ENCODE measurements at places on chromosomes 7 and 10.

DNA sequence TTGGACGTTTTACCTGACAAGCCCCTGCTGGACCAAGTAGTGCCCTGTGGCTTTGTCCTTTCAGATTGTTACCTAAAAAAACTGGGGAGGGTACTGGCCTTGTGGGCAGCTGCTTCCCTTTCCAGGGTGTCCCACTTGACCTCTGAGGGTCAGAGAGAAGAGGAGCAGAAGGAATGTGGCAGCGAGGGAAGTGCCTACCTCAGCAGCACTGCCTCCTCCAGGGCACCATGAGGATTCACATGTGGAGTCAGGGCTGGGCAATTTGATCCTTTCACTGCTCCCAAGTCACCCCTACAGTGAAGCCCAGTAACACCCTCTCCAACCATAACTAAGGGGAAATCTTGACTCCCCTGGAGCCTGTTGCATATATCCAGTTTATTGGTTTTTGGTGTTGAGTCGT, 64.6 kb downstream of the ITGB1 start:
- no peak for DNase-seq

DNA sequence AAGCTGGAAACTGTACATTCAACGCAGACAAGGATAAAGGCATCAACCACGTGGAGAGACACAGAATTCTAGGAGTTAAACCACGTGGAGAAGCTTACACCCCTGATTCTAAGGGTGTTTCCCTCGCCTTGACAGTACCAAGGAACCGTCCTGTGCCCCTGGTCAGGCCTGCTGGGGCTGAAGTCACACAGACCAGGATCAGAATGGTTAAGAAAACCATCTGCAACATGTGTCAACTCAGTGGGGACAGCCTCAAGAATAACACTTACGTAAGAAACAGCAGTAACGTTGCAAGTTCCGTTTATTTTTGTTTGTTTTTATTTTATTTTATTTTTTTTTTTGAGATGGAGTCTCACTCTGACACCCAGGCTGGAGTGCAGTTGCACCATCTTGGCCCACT, 55.6 kb downstream of the CHST15 start:
- no peak for DNase-seq

DNA sequence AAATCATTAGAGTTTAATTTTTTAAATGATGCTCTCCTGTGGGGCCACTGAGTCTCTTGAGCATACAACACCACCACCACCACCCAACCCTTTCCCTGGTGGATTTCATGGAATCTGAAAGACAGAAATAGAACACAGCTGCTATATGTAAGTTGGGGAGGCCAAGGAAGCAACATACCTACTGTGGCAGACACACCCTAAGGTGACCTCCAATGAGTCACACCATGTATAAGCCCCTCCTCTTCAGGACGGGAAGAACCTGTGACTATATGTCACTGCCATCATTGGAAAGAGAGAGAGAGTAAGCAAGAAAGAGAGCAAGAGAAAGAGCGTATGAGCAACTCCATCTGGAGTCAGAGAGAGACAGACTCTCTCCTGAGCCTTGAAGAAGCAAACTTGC, 172.4 kb upstream of the NFE2L3 start:
- DNase-seq, result no peak

DNA sequence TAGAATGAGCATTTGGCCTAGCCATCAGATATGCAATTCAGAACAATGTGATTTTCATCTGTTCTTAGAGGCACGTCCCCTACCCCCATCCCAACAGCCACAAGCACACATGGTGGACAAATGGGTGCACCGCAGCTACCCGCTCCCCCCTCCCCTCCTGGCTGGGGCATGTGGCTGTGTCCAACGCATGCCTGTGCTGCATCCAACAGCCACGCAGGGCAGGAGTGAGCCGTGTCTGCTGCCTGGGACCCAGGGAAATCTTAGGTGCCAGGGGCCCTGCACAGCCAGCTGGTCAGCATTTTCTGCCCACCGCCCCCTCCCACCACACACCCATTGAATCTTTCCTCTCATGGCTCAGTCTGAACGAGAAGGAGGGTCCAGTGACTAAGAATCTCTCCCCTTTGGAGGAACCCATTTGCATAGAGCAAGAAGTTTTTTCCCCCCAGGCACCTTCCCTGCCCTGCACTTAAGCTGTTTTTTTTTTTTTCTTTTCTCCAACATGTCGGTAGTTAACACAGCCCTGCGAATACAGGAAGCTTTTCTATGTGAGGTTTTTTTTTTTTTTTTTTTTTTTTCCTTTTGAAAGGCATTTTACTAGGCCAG, 138.9 kb downstream of the WDR11 start:
- no peak for DNase-seq

DNA sequence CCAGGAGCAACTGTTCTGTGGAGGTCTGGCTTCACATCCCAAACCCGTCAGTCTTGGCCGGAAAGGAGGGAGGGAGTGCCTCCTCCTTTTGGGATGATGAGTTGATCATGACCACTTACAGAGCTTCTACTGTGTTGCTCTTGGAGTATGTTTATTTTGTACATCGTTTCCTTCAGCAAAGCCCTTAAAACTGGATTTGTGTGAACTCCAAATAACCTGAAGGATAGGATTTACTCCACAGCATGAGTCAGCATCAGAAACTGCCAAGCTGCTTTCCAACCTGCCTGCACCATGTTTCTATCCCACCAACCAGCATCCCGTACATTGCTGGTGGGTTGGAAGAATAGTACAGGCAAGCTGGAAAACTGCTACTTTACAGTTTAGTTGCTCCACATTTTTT, 3.5 kb downstream of the CCDC201 start:
- no peak for DNase-seq

GRCh38 chr10:122701652-122702051, 2.0 kb upstream of the C10orf120 start:
- DNase-seq, result no peak

- DNase-seq, result no peak
Measured at GRCh38 chr7:2962865-2963264, 80.8 kb downstream of the CARD11 start.

DNA sequence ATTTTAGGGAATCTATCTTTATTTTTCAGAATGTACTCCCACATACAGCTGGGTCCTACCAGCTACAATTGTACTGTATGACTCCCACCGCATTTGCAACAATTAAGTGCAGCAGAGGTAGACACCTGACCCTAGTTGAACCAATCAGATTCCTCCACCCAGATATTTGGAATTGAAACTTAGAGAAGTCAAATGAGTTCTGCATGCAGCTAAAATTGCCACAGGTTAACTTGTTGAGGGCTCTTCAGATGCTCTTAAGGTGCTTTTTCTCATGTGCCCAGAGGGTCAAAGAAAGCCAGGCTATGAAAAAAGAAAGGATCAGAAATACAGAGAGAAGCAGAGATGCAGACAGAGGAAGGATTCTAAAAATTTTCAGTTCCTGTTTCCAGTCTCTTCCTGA, 68.0 kb upstream of the TES start:
- no peak for DNase-seq

DNA sequence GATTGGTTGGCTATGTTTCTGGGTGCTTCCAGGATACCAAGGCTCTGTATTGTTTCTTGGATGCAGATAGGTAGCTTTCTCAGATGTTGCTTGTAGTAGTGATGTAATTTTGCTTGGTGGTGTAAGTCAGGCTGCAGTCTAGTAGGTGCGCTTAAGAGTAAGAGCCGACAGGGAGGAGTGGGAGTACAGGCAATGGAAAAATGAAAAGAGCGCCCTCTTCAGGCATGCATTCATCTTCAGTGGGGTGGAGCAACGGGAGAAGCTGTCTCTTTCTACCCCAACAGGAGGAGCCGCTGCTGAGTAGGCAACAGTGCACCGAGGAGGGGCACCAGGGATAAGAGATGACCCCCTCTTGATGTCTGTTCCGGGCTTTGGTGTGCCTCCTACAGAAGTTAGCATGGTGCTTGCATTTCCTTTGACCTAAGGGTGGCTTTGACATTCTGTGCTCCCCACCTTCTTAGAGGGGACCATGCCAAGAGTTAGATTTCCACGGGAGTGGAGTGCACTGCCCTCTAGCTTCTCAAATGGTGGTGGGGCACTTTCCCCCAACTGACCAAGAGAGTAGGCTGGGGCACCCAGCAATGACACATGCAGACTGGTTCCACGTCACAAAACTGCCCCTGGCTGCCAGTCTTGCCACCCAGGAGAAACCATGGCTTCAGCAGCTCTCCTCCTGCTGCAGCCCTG, 56.1 kb downstream of the ZNF783 start:
- peak; percentile 55 for DNase-seq

DNA sequence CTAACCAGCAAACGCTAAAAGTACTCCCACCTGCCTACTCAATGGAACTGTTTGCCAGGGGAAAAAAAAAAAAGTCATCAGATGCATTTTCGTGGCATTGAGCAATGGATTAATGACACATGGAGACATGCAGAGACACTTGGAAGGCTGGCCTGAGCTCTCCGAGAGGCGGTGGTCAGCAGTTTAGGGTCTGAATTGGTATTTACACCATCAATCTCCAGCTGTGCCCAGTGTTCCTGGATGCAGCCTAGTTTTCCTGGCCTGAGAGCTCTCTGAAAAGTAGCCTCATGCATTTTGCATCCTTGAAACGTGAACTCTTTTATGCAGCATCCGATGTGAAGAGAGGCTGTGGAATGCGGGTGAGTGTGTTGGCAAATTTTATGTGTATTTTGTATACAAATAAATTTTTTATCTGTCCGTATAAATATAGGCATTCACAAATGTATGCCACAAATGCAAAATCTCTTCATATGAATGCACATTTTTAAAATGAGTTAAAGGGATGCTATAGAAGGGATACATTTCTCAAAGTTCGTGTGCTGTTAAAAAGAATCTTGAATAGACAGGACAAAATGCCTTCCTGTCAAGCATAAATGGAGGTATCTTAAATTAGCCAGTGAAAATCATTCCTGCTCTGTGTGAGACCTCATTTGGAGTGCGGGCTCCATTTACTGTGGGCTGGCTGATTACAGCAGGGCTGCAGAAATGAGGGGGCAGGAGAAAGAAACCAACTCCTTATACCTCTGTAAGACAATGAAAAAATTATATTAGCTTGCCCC, 137.7 kb upstream of the PFKP start:
- DNase-seq, result no peak

DNA sequence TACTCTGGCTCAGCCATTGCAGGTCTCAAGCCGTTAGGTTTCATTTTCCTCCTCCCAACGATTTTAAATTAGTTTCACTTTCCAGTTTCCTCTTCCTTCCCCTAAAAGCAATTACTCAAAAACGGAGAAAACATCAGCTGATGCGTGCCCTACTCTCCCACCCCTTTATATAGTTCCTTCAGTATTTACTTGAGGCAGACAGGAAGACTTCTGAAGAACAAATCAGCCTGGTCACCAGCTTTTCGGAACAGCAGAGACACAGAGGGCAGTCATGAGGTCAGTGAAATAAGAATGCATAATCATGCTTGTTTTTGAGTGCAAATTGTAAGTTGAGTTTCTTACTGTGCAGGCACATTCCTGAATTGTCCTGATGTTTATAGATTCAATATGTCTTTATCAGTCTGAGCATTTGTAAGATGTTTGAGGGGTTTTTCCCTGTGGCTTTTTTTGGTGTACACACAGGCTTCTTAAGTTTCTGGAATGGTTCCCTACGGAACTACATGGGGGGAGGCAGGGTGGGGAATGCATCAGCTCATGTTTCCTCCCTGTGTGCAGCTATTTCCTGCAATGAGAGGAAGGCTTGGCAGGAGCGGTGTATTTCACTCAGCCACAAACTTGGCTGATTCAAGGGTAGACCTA, at the start of gene IFIT3:
TSS of gene IFIT3 (plus strand) at position 195 of the 639 bp plus-strand sequence. CDS start at position 272, 77 bp downstream.
- no peak for DNase-seq

GRCh38 chr10:122276611-122277208, 5.6 kb downstream of the BTBD16 start:
- DNase-seq, result no peak

GRCh38 chr10:95793401-95794045, 37.6 kb downstream of the ENTPD1 start:
- DNase-seq, result no peak

- no peak for DNase-seq
Measured at GRCh38 chr10:46106410-46107255, 60.6 kb upstream of the MSMB start.

Data from NCI-H1930 (cell line).